ENCODE measurements at places on chromosomes 6 and 20.

DNA sequence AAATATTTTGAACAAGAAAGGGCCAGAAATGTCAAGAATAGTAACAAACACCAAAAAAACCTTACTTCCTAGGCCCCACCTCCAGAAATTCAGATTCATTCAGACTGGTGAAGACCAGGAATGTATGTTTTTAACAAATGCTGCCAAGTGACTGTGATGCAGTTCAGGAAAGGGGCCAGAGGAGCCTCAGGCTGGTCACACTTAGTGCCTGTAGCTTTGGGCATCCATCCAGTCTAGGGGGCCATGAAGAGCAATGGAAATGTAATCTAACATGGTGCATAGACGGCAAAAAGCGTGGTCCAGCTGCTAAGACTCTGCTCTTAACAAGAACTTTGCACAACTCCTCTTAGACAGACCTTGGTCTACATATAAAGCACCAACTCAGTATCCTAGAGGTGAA lies 7.1 kb downstream of the GJA1 start:
- DNase-seq = no peak

DNA sequence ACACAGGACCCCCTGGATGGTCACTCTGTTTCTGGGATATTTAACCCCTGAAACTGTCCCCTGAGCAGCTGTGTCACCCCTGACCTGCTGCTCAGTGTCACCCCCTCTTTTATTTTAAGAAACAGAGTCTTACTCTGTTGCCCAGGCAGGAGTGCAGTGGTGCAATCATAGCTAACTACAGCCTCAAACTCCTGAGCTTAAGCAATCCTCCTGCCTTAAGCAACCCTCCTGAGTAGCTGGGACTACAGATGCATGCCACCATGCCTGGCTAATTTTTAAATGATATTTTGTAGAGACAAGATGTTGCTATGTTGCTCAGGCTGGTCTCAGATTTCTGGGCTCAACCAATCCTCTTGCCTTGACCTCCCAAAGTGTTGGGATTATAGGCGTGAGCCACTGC lies 21.5 kb upstream of the GTSF1L start:
- DNase-seq = no peak

DNA sequence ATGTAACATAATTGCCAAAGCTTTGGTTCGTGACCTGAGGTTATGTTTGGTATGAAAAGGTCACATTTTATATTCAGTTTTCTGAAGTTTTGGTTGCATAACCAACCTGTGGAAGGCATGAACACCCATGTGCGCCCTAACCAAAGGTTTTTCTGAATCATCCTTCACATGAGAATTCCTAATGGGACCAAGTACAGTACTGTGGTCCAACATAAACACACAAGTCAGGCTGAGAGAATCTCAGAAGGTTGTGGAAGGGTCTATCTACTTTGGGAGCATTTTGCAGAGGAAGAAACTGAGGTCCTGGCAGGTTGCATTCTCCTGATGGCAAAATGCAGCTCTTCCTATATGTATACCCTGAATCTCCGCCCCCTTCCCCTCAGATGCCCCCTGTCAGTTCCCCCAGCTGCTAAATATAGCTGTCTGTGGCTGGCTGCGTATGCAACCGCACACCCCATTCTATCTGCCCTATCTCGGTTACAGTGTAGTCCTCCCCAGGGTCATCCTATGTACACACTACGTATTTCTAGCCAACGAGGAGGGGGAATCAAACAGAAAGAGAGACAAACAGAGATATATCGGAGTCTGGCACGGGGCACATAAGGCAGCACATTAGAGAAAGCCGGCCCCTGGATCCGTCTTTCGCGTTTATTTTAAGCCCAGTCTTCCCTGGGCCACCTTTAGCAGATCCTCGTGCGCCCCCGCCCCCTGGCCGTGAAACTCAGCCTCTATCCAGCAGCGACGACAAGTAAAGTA lies 547 bp upstream of the ESR1 start:
- no peak for DNase-seq

- DNase-seq = no peak
Observed at GRCh38 chr20:62404761-62405107, 2.4 kb downstream of the CABLES2 start.

DNA sequence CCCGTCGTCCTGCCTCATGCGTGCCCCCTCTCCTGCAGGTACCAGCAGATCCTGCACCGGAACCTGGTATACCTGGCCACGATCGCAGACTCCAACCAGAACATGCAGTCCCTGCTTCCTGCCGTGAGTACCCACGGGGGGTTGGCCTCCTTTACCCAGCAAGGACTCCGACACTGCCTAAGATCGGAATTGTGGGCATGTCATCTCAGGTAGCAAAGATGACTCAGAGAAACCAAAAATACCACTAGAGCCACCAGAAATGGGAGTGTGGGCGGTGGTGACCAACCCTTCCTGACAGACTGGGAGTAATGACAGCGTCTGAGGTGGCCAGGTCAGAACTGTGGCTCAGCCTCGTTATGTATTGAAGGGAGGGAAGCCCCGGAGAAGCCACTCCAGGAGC lies 16.3 kb downstream of the SS18L1 start:
- no peak for DNase-seq

- peak; percentile 62 for DNase-seq
Observed at GRCh38 chr6:159095616-159096015, 50.8 kb upstream of the TAGAP start.

DNA sequence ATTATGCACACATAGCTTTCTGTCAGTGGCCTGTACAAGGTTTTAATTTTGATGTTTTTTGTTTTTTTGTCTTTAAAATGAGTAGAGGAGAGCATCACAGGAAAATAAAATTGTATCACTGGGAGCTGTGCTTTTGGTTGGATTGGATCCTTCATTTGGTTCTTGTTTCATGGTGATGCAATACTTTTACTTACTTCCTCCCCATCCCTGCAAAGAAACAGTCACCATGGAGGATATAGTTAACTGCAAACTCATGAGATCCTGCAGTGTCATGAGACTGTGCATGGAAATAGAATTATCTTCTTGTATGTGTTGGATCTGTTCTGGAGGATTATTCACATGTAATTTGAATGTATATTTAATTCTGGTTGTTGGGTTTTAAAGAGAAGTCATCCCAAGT lies 122.3 kb downstream of the JARID2 start:
- no peak for DNase-seq

- no peak for DNase-seq
Observed at GRCh38 chr20:2544211-2544610, 7.8 kb downstream of the TMC2 start.

- DNase-seq = no peak
Observed at GRCh38 chr20:10610251-10610650, 63.5 kb downstream of the JAG1 start.

DNA sequence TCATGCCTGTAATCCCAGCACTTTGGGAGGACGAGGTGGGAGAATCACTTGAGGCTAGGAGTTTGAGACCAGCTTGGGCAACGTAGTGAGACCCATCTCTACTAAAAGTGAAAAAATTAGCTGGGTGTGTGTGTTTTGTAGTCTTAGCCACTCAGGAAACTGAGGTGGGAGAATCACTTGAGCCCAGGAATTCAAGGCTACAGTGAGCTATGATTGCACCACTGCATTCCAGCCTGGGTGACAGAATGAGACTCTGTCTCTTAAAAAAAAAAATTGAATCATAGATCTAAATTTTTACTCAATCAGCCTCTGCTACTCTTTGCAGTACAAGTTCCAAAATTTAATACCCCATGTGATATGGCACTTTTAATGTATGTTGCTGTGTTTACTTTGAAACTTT lies 121.6 kb downstream of the ARMC2 start:
- no peak for DNase-seq

GRCh38 chr20:40689100-40689942 lies at the start of gene MAFB:
TSS of gene MAFB (minus strand) at chr20:40689236. CDS start at chr20:40688850, 386 bp downstream.
- peak; percentile 98 for DNase-seq

- DNase-seq = no peak
Observed at GRCh38 chr6:29924731-29925130, 17.6 kb upstream of the HLA-A start.

DNA sequence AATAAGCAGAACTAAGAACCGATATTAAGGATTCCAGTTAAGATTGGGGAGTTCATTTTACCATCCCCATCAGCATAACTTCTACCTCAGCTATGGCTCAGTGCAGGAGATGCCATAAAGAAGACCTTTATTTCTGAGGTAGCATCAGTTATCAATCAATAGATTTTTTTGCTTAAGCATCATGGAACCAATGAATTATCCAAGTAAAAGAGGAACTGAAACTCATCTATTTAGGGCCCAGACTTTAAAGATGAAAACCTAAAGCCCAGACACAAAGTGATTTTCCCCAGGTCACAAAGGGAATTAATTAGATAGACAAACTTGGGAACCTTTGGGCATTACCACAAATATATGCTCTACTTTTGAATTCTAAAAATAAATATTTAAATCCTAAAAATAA lies 59.2 kb upstream of the TINAG start:
- no peak for DNase-seq

DNA sequence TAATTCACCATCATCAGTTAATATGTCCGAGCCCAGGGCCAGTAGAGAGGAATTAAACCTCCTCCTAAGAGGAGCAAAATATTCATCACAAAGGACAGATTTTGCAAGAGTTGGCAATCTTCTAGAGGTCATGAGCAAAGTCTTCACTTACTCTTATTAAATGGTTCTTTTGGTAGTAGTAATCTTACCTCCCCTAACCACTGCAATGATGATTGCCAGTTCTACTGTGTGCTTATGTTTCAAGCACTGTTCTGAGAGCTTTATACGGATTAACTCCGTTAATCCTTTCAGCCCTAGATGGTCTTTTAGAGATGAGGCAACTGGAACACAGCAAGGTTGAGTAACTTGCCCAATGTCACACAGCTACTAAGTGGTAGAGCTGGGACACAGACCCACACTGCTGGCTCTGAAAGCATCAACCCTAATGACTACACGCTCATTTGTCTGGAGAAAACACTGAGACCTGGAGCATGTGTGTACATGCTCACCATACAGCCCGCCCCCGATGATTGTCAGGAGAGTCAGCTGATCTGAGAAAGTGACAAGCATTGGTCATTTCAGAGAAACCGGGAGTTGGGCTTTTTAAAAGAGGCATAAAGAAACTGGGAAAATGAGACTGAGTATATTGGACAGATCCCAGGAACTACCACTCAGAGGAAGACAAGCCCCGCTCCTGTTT lies 276.0 kb downstream of the NRN1 start:
- DNase-seq = no peak

- DNase-seq = no peak
Observed at GRCh38 chr20:17859002-17859615, 109.5 kb downstream of the SNX5 start.

DNA sequence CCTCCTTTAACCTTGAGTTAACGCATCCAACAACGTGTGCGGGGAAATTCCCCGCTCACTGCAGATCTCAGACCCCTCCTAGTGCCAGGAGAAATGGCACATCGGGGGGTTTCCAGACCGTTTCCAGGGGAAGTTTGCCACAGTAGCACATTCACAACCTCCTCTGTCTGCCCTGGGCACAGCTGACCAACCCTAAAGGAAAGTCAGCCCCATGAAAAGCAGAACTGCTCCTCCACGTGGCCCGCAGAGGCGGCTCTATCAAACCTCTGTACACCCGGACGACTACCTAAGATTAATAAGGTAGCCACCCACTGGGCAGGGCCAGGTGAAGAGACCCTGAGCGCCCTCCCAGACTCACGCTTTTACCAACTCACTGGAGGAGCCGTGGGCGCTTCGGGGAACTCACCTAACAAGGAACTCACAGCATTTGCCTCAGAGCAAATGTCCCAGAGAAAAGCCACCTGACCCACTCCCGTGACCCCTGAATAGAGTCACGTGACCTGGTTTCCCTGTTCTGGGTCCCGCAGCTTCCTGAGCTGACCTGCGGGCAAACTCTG lies 93.1 kb downstream of the PRND start:
- peak; percentile 88 for DNase-seq

- no peak for DNase-seq
Observed at GRCh38 chr6:137688230-137688971, 178.7 kb upstream of the TNFAIP3 start.

DNA sequence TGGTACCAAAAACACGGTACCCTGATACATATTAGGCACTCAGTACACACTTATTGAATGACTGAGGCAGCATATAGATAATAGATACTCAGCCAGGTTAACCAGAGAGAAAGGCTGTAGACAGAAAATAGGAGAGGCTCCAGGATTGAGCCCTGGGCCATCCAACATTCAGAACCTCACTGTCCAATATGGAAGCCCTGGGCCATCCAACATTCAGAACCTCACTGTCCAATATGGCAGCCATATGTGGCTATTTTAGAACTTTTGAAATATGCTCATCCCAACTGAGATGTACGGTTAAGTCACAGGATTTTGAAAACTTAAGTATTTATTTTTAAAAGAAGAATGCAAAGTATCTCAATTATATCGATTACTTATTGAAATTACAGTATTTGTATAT lies 142.5 kb upstream of the ID4 start:
- no peak for DNase-seq

DNA sequence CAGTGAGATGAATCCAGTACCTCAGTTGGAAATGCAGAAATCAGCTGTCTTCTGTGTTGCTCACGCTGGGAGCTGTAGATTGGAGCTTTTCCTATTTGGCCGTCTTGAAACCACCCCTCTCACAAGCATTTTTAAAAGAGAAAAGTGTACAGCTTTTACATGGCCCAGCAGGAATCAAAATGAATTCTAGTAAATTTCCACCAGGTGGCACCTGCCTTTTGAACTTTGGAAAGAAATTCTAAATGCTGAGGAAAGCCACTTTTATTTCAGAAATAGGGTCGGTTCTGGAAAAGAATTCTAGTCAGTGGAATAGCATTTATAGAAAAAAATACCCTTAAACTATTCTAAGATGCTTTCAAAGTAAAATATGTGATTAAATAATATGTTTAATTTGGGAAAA lies 647.8 kb downstream of the CD109 start:
- DNase-seq = no peak

DNA sequence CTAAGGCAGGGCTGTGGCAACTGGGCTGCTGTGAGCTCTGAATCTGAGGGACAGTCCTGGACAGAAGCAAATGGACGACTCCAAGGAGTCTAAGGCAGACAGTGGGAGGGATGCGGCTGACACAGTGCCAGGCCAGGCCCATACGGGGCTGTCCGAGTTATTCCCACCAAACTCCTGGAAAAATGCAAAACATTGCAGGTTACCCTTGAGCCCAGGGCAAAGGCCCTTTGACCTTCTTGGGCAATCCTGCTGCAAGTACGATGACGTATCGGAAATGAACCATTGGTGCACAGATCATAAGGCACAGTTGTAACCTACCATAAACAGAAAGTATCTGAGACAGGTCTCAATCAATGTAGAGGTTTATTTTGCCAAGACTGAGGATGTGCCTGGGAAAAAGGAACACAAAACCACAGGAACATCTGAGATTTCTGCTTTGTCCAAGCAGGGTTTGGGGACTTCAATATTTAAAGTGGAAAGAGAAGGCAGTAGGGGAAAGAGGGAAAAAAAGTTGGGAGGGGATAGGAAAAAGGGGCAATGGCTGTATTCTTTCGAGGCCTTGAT lies 118.9 kb downstream of the DACT2 start:
- peak; percentile 45 for DNase-seq

Data from mesenteric fat pad (tissue), 1 donor.